ENCODE measurements at places on chromosomes 13 and 19. TPM values are rescaled to one million over a fixed set of nuclear protein-coding genes. Genes with fewer than 3 reads are reported as not detected.

The CCL25 gene
- not detected for total RNA-seq

The CBARP gene
- total RNA-seq: 1.2 TPM

The PGLYRP2 gene
- total RNA-seq: not detected

The STOML3 gene
- total RNA-seq: not detected

The CDX2 gene
- total RNA-seq: not detected

The ETV2 gene
- total RNA-seq: 0.68 TPM

The ICAM4 gene
- total RNA-seq: 0.30 TPM

The LYPD4 gene
- total RNA-seq: not detected

The MYPOP gene
- total RNA-seq: 16.0 TPM

The LYL1 gene
- total RNA-seq: 9.4 TPM

The CALR3 gene
- total RNA-seq: not detected

The LHFPL6 gene
- total RNA-seq: 63.7 TPM

The TICAM1 gene
- 7.3 TPM for total RNA-seq

The PLK5 gene
- not detected for total RNA-seq

The FBXO27 gene
- total RNA-seq: 15.1 TPM

The RNASEH2A gene
- total RNA-seq: 6.3 TPM

- DNase-seq: peak; percentile 80
Measured at GRCh38 chr19:49333811-49334288, 1.4 kb upstream of the CD37 start.

- no peak for DNase-seq
Measured at GRCh38 chr13:100480676-100481075, 107.9 kb downstream of the GGACT start.

GRCh38 chr13:50678464-50679162 lies 164.9 kb downstream of the DLEU7 start:
- no peak for DNase-seq

- DNase-seq: peak; percentile 81
Measured at GRCh38 chr19:42284591-42285341, 15.7 kb downstream of the CIC start.

GRCh38 chr19:16894080-16894479 lies 5.3 kb downstream of the F2RL3 start:
- no peak for DNase-seq

GRCh38 chr19:34351382-34351826 lies 13.6 kb upstream of the GPI start:
- DNase-seq: no peak

DNA sequence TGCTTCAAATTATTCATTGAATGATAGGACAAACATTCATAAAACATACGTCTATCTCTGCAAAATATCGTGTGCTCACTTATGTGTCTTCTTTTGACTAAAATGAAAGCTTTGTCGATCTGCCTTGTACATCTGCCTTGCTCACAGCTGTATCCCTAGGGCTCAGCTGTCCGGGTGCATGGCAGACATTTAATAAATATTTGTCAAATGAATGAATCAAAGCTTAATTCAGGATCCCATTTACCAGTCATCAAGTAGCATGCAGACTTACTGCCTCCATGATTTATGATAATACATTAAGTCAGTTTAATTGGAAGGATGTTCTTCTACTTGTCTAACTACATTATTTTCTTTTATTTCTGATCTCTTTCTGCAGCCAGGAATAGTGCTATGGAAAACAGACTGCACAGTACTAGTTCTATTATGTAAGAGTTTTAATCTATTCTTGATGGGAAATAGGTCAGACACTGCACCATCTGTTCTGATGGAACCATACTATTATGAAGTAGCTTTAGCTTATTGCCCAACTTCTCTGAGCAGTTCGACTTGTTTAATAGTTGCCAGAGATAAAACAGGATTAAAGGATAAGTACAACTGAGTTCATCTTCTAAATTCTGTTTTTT lies 13.2 kb downstream of the SLC46A3 start:
- no peak for DNase-seq

DNA sequence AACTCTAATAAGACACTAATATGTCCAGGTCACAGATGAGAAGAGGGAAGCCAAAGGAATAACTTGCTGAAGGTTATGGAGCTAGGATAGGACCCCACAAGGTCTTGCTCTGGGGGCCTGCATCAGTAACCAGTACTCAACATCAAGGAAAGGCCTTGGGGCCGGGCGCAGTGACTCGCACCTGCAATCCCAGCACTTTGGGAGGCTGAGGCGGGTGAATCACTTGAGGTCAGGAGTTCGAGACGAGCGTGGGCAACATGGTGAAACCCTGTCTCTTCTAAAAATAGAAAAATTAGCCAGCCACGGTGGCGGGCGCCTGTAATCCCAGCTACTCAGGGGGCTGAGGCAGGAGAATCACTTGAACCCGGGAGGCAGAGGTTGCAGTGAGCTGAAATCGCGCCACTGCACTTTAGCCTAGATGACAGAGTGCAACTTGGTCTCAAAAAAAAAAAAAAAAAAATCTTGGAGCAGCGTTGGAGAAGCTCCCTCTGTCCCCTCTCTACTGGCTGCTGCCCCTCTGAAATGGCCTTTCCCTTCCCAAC lies 1.8 kb downstream of the LONP1 start:
- DNase-seq: peak; percentile 22

DNA sequence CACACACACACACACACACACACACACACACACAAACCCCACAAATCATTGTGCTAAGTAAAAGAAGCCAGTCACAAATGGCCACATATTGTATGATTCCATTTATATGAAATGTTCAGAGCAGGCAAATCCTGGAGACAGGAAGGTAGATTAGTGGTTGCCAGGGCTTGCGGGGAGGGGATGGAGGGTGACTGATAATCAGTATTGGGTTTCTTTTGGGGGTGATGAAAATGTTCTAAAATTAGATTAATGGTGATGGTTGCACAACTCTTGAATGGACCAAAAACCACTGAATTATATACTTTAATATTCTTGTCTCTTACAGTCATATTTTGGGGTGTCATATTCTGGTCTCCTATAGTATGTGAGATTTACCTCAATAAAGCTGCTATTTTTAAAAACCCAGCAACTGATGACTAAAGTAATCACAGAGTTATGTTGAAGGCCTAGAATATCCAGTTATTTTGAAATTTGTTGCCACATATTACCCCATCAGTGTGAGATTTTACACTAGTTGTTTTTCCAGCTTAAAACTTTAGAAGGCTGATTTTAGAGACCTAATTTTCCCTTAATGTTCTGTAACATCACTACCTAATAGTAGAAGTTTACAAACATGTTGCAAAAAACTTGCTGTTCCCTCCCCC lies 20.3 kb downstream of the FLT1 start:
- no peak for DNase-seq

DNA sequence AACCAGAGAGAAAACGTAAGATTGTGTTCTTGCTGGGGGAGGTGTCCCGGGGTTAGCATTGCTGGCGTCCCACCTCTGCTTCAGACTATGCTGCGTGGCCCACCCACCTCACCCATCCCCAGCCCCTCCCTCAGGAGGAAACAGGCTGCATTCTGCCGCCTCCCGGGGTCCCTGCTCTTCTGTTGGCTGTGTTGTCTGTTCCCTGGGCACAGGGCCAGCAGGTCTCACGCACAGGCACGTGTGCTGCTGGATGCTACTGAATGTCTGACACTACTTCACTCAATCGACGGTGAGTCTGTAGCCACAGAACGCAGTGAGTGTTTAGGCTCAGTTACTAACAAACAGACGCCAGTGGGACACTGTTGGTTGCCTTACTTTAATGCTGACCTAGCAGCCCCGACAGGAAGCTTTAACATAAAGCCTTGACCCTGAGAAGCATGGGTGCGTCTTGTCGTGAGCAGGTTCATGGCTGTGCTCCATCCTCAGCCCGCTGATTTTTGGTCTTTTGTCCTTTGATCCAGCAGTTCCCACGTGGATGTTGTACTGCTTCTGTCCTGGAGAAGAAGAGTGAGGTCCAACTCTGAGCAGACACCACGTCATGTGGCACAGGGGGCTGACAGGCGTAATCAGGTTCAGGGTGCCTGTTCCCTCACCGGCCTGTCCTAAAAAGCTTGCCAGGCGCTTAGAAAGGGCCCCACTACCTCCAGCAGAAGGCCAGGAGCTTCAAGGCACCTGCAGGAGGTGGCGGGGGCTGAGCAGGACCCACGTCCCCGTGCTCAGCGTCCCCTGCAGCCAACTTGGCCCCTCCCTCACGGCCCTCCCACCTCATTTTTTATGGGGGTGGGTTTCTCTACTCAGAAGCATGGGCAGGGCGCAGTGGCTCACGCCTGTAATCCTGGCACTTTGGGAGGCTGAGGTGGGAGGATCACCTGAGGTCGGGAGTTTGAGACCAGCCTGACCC lies 26.0 kb downstream of the NAXD start:
- DNase-seq: no peak

DNA sequence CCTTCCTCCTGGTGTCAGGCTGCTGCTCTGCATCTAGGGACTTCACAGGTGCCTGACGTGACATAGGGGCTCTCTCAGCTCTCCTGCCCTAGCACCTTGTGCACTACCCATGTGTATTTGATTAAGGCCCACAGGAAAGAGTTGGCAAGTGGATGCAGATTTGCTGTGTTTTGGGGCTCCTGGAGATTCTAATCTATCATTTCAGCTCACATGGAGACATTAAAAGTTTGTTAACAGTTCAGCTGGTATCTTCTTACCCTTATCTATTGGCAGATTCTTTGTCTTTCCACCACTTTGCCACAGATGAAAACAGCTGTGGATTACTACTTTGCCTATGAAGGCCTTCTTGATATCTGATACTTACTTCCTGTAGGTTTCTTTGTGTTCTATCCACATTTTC lies 41.9 kb downstream of the WASF3 start:
- DNase-seq: no peak

- DNase-seq: no peak
Measured at GRCh38 chr13:48424212-48424611, 11.3 kb upstream of the LPAR6 start.

- no peak for DNase-seq
Measured at GRCh38 chr13:50668049-50668448, 175.4 kb downstream of the DLEU7 start.

GRCh38 chr19:29796173-29796573 lies 15.6 kb upstream of the CCNE1 start:
- DNase-seq: peak; percentile 40

DNA sequence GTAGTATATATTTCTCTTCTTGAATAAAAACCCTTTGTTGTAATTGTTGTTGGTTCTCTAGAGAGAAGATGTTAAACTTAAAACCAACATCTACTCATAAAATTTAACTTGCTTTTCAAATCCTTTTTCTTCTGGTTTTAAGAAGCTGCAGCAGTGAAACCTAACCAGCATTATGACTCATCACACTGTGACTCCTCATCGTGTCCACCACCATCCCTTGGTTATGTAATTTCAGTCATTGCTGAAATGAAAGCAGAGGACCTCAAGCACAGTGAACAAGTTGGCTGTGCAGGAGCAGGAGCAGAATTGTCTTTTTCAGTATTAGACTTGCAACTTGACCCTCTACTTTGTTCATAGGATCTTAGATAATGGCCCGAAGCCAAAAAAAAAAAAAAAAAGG lies 64.9 kb upstream of the HTR2A start:
- DNase-seq: no peak

GRCh38 chr13:66617786-66618185 lies 612.4 kb downstream of the PCDH9 start:
- no peak for DNase-seq

GRCh38 chr13:77781808-77782207 lies 84.3 kb downstream of the SLAIN1 start:
- DNase-seq: no peak

DNA sequence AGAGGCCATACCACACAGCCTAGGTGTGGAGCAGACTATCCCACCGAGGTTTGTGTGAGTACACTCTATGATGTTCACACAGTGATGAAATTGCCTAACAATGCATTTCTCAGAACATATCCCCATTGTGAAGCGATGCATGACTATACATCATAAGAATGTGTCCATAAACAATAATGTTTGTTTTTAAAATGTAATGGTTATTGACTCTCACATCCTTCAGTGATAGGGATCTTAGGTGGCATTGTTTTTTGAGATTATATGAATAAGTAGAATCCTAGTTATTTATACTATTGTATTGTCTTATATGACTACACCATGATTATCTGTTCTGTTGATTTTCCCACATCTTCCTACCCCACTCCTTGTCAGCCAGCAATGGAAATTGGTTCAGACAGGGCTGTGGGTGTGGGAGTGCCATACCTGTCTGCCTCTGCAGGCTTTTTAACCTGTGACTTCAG lies 13.6 kb downstream of the CCNA1 start:
- DNase-seq: no peak

DNA sequence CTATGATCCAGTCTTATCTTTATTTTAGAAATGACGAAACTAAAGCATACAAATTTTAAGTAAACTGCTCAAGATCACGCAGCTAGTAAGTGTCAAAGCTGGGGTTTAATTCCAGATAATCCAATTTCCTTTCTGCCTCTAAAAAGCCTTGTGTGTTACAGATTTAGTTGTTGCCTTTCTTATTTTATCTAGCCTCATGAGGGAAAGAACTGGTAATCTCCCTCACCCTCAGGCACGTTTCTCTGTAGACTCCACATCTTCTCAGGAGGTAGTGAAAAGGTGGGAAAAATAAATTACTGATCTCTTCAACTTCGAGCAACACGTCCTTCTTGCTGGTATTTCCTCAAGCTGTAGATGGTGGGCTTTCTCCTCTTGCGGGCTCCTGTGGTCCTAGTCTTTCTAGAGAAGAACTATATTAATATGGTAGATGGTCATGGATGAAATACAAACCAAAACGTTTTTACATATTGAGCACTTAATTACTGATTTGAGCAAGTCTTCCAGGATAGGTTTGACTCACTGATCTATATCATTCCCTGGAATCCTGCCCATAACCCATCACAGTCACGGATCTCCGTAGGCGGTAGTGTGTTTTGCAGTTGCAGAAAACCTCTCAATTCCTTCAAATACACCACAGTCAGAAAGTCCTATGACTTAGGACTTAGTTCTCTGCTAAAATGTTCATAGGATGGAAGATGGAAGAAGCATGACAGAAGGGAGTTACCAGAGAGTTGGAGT lies 519.5 kb downstream of the DCT start:
- DNase-seq: no peak

- no peak for DNase-seq
Measured at GRCh38 chr13:29621051-29621800, 25.7 kb upstream of the SLC7A1 start.

- no peak for DNase-seq
Measured at GRCh38 chr19:43699506-43700394, 16.1 kb upstream of the IRGC start.

GRCh38 chr19:12985049-12985776 lies 10.1 kb upstream of the NFIX start:
- no peak for DNase-seq

- DNase-seq: no peak
Measured at GRCh38 chr19:29667901-29668341, 2.7 kb downstream of the PLEKHF1 start.

GRCh38 chr13:48709213-48709612 lies 55.5 kb downstream of the CYSLTR2 start:
- no peak for DNase-seq

DNA sequence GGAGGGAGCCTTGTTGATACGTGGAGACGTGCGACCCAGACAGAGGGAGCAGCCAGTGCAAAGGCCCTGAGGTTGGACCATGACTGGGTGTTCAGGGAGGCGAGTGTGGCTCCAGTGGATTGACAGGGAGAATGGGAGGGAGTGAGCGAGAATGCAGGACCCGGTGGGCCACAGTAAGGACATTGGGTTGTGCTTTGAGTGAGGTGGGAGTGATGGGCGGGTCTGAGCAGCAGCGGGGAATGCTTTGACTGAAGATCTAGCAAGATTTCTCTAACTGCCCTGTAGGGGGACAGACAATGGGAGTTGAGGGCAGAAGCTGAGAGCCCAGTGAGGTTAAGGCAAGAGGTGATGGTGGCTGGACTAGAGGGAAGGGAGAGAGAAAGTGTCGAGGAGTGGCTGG lies 7.7 kb upstream of the NANOS2 start:
- no peak for DNase-seq

- DNase-seq: no peak
Measured at GRCh38 chr13:28056970-28057712, 43.2 kb downstream of the FLT3 start.

- DNase-seq: peak; percentile 94
Measured at GRCh38 chr13:50529154-50529882, 314.2 kb downstream of the DLEU7 start.

Measured in Right ventricle myocardium inferior (tissue), 1 donor.